Ureter (tissue), 1 donor: ENCODE measurements at places on chromosomes 11 and 22. TPM values are rescaled to one million over a fixed set of nuclear protein-coding genes. Genes with fewer than 3 reads are reported as not detected.

OR5P2 gene
- 5.6 TPM for total RNA-seq

- no peak for DNase-seq
Measured at GRCh38 chr22:20425566-20426258, 11.9 kb downstream of the SCARF2 start.

ASCL2 gene
- 7.9 TPM for total RNA-seq

- no peak for DNase-seq
Measured at GRCh38 chr11:17116117-17116516, 38.6 kb upstream of the RPS13 start.

DNA sequence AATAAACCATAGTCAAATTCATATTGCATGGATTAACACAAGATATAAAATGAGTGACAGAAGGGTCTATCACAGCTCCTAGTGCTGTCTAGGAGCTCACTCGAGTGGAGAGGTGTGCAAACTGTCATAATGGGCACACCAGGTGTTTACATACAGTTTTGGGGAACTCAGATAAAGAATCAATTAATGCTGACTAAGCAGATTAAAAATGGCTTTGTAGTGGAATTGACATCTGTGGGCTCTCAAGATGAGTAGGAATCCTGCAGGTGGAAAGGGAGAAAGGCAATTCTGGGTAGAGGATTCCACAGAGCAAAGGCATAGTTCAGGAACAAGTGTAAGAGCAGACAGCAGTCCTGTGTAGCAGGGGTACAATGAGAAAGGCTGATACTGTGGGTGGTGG lies 496.2 kb upstream of the CCDC90B start:
- no peak for DNase-seq
